ENCODE measurements at places on chromosomes 6 and 20.

- DNase-seq = no peak
Observed at GRCh38 chr6:30200551-30201281, 12.5 kb downstream of the TRIM26 start.

DNA sequence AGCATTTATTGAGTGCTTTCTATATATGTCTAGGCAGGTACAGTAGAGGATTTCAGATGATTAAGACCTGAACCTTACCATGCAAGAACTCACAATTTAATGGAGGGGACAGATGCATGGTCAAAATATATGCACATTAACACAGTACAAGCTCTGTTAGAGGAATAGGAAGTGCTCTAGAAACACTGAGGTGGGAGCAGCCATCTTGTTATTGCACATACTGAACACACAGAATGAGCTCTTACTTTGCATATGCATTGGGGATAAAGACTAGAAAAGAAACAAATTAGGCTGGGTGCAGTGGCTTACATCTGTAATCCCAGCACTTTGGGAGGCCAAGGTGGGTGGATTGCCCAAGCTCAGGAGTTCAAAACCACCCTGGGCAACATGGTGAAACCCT is 438.3 kb downstream of the UTRN start:
- DNase-seq = no peak

DNA sequence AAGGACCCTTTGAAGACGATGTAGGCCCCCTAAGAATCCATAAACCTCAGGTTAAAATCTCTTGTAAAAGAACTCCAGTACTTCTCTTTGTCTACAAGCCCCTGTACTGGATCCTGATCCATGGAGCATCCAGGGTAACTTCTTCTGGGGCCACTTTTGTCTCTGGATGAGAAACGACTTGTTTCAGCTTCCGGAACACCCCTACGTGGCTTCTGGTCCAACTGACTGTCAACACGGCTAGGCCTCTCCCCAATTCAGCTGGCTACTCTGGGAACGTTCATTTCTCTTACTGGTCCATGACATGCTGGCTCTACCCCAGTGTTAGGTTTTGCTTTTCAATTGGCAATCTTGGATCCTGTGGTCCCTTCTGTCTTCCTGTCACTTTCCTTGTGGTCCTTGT is 198.0 kb downstream of the BACH2 start:
- DNase-seq = no peak

DNA sequence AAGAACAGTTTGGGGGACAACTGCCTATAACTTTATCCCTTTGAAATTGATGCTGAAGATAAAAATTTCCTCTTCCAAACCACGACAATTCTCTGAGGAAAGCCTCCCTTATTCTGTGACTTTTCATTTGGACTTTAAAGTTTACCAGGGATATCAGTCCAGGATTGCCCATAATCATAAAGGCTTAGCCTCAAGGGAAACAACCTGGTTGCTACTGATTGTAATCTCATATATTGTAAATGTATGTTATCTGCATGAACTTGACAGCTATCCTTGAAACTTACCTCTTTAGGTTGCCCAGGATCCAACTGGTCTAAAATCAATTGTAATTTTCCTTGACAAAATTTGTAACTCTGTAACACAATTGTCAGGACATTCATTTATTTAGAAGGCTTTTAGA is 23.8 kb downstream of the TBC1D32 start:
- no peak for DNase-seq

DNA sequence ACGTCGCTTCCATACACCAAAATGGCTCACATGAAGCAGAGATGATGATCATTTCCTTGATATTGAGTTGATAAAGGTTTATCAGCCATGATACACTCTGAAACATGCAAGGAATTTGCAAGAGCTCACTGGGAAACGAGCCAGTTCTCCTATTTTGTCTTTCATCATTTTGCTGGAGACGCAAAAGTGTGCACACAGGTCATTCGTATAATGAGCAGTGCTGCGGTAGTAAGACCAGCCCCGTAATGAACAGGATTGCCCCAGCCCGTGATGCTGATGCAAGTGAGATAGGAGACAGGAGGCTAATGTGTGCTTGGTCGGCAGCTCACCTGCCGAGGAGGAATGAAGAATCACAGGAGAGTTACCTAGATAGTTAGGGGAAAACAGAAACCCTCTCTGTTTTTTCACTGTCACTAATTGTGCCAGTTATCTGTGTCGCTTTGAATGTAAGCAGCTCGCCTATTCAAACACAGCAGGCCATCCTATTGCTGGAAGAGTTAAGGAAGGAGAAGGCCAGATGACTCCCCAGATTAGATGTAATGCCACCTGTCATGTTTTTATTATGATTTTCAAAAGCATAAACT is 391.8 kb downstream of the SAMD5 start:
- DNase-seq = no peak

DNA sequence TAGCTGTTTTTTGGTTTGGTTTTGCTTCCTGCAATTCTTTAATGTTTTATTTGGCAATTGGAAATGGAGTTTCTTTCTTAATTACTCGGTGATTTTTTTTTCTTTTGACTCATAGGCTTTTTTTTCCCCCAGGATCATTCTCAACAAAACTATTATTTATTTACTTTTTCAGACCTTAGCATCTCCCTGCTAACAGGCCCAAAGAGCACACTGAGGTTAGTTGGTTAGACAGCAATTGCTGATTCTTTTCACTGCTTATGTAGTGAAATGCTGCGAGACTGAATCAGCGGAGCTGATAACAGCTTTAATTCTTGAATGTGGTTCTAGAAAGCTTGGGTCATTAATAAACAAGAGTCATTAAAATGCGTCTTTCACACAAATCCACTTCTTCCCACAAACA is 79.1 kb upstream of the ZFP64 start:
- DNase-seq = no peak

Data from progenitor cell of endocrine pancreas (in vitro differentiated cells).